Right lung (tissue), 10 donors: ENCODE measurements at places on chromosomes 1 and 21. TPM values are rescaled to one million over a fixed set of nuclear protein-coding genes. Genes with fewer than 3 reads are reported as not detected.

GRCh38 chr21:42027822-42028765 is 17.9 kb upstream of the ZBTB21 start:
- DNase-seq = no peak

DNA sequence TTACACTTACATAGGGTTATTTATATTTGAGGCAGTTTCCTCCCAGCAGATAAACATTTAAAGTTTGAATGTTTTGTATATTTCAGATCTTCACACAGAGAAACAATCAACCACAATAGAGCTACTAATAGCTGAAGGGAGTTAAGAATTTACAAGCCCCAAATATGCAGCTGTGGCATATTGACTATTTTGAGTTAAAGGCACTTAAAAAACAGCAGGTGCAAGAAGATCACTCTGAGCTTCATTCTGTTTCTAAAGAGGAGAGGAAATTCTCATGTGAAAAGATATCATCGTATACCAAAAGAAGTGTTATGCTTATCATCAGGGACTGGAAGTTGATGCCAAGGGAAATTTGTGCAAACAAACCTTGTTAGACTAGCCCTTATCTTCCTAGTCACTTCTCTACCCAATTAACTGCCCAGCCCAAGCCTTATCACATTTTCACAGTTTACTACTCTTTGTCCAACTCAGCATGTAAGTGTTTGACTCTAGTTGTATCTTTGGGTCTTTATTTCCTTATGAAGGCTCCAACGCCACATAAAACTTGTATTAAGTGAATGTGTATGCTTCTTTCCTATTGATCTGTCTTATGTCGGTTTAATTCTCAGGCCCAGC is 66.3 kb upstream of the COG2 start:
- no peak for DNase-seq

DNA sequence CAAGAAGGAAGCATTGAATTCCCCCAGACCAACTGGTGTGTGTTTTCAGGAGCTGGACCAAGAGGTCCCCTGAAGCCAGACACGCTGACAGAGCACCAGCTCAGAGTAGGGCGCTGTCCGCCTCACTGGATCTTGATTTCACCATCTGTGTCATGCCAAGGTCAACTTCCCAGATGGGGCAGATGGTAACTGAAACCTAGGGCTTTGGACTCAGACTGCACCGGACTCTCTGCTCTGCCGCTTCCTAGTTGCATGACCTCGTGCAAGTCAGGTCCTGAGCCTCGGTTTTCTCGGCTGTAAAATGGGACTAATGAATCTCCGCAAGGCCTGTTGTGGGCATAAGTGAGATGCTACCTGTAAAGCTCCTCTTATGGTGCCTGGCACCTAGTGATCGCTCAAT is 17.9 kb upstream of the CASZ1 start:
- DNase-seq = no peak

DNA sequence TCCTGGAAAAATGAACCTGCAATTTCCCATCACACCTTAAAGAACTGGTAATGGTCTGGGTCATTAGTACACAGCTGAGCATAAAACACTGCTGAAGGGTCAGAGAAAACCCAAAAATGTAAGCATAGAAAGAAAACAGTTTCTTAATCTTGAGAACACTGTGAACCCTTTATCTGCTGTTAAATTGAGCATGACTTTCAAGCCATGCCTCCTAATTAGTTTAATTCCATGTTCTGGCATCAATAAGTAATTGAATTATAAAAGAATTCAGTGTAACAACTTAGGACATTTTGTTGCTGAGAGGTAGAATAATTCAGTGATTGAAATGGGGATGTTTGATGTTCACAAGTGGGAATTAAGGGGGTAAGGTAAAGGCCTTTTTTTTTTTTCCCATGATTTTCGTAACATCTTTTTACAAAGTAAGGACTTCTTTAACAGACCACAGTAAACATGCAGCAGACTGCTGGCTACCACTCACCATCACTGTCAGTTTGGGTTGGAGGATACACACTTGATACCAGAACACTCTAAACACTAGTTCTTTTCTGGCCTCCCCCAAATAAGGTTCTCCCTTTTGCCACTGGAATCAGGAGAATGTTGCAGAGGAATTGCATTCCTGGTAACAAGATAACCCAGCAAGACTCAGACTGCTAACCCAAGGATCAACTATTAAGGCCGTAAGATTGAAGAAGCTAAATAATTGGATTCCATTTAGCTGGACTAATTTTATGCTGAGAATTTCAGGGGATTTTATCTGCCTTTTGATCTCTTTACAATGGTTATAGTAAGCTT is 3.0 kb downstream of the RWDD3 start:
- DNase-seq = no peak

TMOD4 gene
- 3.2 TPM for polyA plus RNA-seq

MRPS21 gene
- 65.2 TPM for polyA plus RNA-seq

DNA sequence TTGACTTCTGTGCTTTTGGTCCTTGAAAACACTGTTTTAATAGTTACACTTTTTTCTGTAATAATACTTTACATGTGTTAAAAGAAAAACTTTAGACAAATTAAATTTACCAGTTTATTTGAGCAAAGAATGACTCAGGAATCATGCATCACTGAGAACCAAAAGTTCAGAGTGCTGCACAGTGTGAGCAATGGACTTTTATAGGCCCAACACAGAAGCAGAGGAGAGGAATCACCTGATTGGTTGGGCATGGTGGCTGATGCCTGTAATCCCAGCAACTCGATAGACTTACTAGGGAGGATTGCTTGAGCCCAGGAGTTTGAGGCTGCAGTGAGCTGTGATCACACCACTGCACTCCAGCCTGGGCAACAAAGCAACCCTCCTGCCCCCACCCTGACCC is 29.3 kb downstream of the ZNF648 start:
- DNase-seq = no peak

INKA2 gene
- polyA plus RNA-seq = 3.4 TPM

OR2L8 gene
- polyA plus RNA-seq = not detected

POU3F1 gene
- not detected for polyA plus RNA-seq

- no peak for DNase-seq
Observed at GRCh38 chr1:207884266-207885029, 26.5 kb downstream of the CD34 start.

GRCh38 chr1:63322114-63322943 is at the start of gene FOXD3:
Gene FOXD3 (plus strand): TSS chr1:63322567. CDS start chr1:63323059, 492 bp downstream.
- DNase-seq = no peak

HNRNPCL2 gene
- 0.23 TPM for polyA plus RNA-seq

FGR gene
- 4.0 TPM for polyA plus RNA-seq

TNFSF18 gene
- 1.6 TPM for polyA plus RNA-seq

GRCh38 chr1:106344494-106344893 is 712.0 kb upstream of the PRMT6 start:
- no peak for DNase-seq

MMP23B gene
- polyA plus RNA-seq = 60.5 TPM

MYOG gene
- polyA plus RNA-seq = 20.2 TPM

DNA sequence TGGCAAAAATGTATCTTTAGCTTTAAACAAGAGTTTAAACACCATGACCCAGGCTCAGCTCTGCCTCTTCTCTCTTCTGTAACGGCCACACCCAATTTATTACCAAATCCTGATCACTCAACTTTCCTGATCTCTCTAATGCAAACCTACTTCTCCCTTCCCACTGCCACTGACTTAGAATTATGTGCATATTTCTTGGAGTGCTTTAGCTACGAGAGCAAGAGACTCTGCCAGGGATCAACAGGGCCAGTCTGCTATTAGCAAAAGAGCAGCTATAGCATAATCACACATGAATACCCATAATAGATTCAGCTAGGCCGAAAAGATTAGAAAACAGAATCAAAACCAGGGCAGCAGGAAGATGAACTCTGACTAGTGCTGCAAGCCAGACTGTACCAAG is 215.5 kb downstream of the MRPL39 start:
- no peak for DNase-seq

- DNase-seq = no peak
Observed at GRCh38 chr1:119000371-119001180, 12.4 kb upstream of the TBX15 start.

PM20D1 gene
- 0.24 TPM for polyA plus RNA-seq

KRTAP12-2 gene
- not detected for polyA plus RNA-seq

- DNase-seq = no peak
Observed at GRCh38 chr1:204921855-204922516, 51.3 kb downstream of the NFASC start.

PCBP3 gene
- 1.9 TPM for polyA plus RNA-seq

GRCh38 chr1:203056012-203056411 is 29.7 kb downstream of the PPFIA4 start:
- no peak for DNase-seq

DNA sequence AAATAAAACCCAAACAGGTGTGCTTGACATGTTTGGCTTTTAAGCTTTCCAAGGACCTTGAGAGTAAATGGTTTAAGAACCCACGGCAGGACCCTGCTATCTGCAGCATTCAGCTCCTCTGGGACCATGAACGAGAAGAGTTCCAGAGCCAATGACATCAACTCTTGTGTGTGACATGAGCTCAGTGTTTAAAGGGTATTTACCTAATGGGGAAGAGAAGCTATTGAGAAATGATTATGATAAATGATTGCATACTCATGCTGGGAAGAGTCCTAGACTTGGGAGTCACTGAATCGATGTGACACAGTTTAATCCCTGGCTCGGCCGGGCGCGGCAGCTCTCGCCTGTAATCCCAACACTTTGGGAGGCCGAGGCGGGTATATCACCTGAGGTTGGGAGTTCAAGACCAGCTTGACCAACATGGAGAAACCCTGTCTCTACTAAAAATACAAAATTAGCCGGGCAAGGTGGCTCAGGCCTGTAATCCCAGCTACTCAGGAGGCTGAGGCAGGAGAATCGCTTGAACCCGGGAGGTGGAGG is 55.4 kb downstream of the KANK4 start:
- no peak for DNase-seq

GRCh38 chr1:246199086-246199645 is 307.9 kb downstream of the SMYD3 start:
- DNase-seq = no peak

DNA sequence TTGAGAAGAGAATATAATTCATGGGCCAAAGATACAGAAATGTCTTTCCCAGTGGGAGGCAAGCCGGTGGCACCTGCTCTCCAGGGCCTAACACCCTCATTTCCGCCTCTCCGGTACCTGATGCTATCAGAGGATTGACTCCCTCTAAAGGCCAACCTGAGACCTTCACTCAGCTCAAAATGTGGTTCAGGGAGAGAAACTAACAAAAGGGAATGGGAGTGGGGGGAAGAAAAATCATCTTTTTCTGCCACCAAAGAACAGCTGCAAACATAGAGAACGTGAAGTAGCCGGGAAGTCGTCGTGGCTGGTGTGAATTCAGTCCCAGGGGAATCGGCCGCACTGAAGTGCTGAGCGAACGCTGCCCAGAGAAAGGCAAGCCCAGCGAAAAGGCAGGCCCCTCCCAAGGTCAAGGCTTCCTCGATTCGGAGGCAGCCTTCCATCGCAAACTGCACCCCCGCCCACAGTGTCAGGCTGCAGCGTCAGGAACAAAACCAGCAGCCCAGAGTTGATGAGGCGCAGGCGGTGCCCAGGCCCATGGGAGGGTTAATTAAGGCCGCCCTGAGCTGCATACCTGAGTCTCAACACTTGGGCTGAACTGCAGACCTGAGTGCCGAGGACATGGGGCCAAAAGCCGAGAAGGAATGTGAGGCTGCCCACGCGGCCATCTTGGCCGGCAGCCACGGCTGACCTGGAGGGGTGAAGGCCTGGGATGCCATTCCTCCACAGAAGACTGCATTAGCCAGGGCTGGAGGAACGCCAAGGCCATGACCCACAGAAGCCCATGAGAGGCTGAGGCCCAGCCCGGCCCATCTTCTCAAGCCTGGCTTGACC is 160.2 kb downstream of the PSMG1 start:
- DNase-seq = no peak

DNA sequence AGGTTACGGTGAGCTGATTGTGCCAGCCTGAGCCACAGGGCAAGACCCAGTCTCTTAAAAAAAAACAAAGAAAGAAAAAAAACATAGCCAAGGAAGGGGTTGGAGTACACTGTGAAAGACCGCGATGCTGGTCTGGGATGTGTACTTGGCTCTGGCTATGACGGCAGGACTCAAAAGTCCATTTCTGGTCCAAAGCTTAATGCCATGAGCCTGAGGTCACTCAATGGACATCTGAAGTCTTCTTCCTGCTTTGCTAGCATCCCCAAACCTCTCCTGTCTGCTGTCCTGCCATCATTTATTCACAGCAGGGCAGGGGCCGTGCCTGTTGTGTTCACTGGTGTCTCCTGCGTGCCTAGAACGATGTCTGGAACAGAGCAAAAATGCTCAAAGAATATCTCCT is 1.5 kb upstream of the ARHGEF10L start:
- no peak for DNase-seq

- DNase-seq = no peak
Observed at GRCh38 chr1:59378621-59379370, 81.9 kb downstream of the FGGY start.

KCNK2 gene
- polyA plus RNA-seq = 0.24 TPM

DNA sequence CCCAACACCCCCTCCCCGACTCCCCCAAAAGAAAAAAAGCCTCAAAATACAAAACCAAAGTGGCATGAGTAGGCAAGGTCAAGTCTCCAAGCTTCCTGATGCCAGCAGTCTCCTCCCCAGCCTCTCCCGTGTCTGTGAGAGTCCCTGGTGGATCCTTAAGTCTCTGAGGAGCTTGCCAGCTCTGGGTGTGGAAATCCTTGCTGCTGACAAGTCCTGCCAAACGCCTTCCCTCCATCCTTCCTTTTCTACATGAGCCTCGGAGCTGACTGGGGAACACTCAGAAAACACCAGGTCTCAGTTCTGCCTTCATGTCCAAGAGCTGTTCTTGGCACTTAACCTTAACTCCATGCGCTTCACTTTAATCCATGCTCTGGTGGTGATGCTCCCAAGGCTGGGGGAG is 3.7 kb upstream of the ETV3L start:
- no peak for DNase-seq

- no peak for DNase-seq
Observed at GRCh38 chr1:35112668-35113067, 33.5 kb downstream of the ZMYM1 start.

DNA sequence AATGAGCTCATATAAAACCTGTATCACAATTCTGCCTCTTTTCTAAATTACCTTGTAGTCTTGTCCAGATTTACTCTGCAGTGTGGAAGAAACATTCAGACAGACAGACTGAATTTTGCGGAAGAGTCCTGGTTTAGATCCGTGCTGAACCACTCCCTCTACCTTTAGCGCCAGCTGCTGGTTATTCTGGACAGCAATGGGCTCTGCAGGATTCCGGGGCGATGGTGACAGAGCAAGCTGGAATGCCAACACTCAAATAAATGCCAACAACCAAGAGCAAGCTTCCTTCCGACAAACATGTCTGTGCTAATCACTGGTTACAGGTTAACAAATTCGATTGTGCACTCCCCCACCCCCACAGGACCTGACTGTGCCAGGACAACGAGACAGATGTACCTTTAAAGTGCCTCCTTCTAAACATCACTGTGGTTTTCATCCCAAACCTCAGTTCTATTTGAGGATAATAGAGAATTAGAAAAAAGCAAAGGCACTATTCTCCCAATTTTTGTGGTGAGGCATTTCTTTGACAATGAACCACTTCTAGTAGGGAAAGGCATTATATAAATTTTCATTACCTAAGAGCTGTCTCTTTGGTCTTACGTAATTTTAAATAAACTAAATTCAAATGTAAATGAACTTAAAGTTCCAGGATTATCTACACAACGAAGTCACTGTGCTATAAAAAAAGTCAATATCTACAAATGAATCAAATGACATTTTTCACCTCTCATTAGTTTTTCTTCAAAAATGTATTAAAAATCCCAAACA is 90.4 kb downstream of the INTS7 start:
- DNase-seq = no peak
